ENCODE measurements at places on chromosomes 16 and 17.

GRCh38 chr17:181245-182049, at the start of gene DOC2B:
Gene DOC2B (minus strand): TSS chr17:181650. CDS start chr17:181479, 171 bp downstream.
- DNase-seq: peak; percentile 27

DNA sequence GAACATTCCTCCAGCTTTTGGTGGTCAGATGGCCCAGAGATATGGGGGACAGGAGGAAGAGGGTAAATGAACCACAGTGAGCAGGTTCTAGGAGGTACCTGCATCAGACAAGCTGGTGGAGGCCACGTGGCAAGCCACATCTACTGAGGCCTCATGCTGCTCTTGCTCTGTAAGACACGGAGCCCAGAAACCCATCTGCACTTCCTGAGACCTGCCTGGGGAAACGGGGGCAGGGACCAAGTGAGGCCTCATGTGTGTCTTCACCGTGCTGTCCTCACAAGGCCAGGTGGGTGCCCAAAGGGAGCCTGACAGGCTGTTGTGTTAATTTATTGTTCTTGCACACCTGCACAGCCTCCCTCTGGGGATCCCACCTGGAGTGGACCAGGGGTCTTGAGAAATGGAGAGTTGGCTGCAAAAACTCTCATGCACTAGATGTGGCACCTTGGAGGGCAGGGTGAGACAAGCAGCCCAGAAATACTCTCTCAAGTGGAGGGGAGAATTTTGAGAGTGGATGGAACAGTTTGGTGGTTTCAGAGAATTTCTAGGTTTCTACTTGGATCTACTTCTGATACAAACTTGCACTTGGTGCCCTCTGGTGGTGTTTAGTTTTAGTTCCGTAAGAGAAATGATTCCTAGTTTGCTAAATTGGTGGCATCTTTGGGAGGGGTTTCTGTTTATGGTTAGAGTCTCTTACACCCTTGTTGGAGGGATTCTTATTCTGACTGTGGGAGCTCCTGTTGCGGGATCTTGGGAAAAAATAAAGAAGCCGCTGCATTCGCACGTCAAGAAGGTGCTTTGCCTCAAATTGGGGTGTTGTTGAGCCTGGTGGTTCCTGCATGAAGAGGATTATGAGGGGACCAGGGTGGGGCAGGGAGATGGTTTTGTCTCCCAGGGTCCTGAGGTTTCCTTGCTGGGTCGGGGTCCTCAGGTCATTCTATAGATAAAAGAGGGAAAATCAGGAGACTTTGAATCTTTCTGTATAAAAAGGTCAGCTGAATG, 47.5 kb downstream of the SLC6A2 start:
- peak; percentile 60 for DNase-seq

DNA sequence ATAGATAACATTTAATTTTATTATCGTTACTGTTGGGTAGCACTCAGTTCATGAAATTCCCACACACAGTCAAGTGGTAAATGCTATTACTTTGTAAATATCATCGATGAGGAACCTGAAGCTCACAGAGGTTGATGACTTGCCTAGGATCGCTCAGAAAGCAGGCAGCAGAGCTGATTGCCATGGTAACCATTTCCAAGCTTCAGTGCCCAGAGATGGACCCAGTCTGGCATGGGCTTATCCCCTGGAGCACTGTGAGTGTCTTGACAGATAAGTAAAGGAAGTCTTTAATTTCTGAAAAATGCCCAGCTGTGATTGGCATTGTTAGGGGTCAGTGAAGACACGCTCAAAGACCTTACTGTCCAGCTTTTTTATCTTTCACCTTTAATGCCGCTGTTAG, 95.0 kb downstream of the PRKCB start:
- no peak for DNase-seq

DNA sequence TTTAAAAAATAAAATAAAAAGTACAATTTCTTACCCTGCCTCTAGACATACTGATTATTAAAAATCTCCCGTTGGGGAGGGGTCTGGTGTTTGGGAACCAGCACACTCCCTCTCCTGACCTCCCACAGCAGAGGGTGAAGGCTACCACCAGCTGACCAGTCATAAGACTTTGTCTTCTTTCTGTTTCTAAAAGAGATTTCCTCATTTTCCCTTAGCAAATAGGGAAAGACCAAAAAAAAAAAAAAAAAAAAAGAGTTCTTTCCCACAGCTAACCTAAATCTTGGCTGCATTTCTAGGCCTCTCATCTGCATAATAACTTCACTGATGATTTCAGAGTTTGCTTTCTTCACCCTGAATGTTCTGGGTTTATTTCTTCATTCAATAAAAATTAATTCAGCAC, 30.3 kb downstream of the CDK5RAP3 start:
- DNase-seq: no peak

GRCh38 chr16:68362947-68363657, 52.3 kb downstream of the PRMT7 start:
- DNase-seq: no peak

DNA sequence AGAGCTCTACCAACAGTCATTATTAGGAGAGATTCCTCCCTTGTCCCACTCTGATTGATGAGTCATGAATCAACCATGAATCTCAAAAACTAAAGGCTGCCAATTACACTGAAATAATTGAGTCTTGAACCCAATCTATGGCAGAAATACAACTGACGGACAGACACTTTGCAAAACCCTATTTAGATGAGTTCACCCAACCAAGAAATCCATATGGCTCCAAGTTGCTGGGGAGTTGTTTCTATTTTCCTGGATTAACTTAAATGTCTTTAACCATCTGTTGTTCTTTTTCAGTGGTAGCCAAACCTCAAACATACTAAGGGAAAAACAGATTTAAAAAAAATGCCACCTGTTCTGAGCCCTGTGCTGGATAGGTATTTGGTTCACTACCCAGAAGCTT, 151.0 kb downstream of the SHISA9 start:
- no peak for DNase-seq

DNA sequence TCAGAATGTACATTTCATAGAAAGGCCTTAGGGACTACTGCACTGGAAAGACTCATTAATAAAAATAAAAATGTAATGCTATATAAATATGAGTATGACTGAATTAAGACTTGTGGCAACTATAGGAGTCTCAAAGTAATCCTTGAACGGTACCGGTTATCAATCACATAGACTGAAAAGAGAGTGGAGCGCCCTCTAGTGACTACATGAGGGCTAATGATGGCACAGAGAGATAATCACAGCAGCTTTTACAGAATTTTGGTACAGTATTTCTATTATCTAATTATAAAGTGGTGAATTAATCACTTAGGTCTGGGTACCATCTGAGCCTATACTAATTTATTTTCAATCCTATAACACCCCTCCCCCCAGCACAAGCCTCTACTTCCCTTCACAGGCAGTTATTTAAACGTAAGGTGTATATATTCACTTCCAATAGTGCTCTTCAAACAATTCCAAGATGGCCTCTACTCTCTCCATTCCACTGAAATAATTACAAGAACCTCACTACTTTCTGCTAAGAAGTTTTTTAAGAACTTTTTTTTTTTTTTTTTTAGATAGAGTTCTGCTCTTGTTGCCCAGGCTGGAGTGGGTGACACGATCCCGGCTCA, 40.7 kb upstream of the ANKFY1 start:
- peak; percentile 28 for DNase-seq

DNA sequence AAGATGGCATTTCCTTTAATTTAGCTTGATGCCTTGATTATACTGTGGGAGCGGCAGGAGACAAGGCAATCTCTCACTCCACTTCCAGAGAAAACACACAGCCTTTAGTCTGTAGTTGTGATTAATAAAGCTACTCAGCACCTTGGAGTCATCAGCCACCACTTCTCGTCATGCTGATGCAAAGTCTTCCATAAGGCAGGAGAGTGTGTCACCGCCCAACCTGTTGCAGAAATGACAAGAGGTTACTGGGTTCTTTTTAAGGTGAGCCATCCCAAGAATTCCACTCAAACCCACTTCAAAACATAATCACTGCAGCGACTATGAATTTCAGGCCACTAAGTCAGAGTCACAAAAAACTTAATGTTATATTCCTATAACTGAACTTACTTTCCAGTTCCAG, 223.9 kb upstream of the TOX3 start:
- DNase-seq: no peak

DNA sequence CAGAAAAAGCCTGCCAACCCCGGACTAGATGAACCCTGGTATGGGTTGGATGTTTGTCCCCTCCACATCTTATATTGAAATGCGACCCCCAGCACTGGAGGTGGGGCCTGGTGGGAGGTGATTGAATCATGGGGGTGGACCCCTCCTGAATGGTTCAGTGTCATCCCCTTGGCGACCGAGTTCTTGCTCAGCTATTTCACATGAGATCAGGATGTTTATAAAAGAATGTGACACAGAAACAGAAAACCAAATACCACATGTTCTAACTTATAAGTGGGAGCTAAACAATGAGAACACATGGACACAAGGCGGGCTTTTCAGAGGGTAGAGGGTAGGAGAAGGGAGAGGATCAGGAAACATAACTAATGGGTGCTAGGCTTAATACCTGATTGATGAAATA, 576.0 kb upstream of the HSBP1 start:
- DNase-seq: no peak

DNA sequence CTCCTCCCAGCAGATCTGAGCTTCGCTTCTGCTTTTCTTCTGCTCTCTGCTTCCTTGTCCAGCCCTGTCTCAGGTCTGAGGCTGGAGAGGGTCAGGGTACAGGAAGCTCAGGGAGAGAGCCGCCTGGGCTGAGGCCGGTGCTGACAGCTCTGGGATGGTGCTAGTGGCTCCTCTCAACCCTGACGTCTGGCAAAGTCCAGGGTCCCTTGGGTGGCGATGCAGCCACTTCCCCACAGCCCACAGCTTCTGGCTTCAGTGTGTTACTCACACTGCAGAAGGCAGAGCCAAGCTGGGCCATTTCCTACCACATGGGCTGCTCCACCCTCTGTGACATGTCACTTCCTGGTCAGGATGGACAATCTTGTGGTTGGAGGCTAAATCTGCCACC, at the start of gene CD300C:
Gene CD300C, minus strand, starts transcription at position 273 of the 388 bp plus-strand sequence. CDS start 333 bp downstream, outside the sequence.
- DNase-seq: no peak

GRCh38 chr16:78196502-78196901, 97.0 kb downstream of the WWOX start:
- no peak for DNase-seq

- no peak for DNase-seq
Observed at GRCh38 chr17:31226373-31226772, 70.7 kb downstream of the OMG start.

DNA sequence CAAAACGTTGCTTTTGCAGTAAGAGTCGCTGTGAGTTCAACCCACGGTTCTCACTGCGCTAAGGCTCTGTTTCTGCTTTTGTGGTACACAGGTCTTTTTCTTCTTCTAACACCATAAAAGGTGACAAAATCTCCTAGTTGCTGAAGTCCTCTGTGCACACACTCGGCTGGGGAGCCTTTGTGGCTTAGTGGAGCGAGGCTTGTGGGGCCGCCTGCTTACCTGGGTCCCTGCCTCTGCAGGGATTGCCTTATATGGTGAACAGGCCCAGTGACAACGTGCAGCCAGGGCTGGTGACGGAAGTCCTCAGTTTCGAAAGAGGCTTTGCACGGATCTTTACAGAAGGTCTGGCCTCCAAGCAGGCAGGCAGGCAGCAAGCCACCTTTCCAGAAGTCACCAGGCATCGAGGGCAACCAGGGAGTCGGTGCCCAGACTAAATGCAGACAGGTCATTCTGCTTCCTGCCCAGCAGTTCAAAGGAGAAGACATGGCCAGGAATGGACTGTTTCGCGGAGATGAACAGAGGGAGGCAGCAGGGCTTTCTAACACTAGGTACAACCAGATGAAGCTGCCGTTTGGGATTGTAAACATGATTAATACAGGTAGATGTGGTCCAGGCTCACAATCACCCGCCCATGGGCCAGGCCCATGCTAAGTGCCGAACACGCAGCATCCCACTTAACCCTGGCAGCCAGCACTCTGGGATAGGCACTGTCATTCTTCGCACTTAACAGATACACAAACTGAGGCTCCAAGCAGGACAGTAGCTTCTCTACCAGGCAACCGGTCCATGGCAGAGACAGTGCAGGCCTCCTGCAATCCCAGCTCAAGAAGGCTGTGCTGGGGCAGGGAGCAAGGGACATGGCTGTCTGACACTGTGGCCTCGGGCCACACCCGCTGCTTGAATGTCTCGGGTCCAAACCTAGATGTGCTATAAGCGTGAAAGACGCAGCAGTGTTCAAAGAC, 10.7 kb upstream of the MEAK7 start:
- DNase-seq: no peak

DNA sequence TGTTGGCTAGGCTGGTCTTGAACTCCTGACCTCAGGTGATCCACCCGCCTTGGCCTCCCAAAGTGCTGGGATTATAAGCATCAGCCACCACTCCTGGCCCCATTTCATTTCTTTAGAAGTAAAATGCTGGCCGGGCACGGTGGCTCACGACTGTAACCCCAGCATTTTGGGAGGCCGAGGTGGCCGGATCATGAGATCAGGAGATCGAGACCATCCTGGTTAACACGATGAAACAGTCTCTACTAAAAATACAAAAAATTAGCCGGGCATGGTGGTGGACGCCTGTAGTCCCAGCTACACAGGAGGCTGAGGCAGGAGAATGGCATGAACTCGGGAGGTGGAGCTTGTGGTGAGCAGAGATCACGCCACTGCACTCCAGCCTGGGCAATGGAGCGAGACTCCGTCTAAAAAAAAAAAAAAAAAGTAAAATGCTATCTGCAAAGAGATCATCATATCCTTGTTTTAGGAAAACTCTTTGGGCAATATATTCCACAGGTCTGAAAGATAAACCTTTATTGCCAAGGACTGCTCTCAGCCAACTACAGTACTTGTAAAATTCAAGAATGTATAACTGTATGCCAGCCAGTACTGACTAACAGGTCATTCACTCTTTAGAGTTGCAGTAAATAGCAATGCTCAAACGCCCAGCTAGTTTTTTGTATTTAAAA, 3.8 kb downstream of the GJC1 start:
- DNase-seq: no peak

- DNase-seq: no peak
Observed at GRCh38 chr17:83152227-83152744, 72.9 kb downstream of the METRNL start.

GRCh38 chr16:64172652-64173051, 949.2 kb downstream of the CDH11 start:
- no peak for DNase-seq

DNA sequence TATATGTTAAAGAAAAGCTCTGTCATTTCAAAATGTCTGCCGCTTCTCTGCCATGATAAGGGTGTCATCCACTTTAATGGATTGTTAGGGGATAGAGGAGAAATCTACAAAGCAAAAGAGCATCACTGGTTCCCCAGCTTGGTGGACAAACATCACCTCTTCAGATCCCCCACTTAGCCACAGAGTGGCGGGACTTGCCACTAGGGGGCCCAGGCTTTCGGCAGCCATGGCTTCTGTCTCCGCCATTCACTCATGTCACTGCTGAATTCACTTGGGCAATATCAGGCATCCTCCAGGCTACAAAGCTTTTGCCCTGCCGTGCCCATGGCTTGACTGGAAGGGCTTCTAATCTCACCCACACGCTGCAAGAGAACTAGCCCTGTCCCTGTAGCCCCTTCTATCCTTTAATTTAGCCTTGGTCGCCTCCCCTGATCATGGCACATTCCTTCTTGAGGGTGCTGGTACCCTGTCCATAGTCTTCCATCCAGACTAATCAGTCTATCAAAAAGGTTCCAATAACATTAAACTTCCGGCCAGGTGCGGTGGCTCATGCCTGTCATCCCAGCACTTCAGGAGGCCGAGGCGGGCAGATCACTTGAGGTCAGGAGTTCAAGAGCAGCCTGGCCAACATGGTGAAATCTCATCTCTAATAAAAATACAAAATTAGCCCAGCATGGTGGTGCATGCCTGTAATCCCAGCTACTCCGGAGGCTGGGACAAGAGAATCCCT, 34.7 kb downstream of the SBK1 start:
- DNase-seq: peak; percentile 31
